Upper lobe of right lung (tissue), 1 donor: ENCODE measurements at places on chromosomes 6 and 20. TPM values are rescaled to one million over a fixed set of nuclear protein-coding genes. Genes with fewer than 3 reads are reported as not detected.

GRCh38 chr6:169323221-169323620 is 69.6 kb upstream of the THBS2 start:
- no peak overlapping the region for H3K4me3 ChIP-seq
- DNase-seq: no peak
- no peaks in the 10 kb centered on the region for H3K36me3 ChIP-seq
- H3K27me3 ChIP-seq: no peaks in the 10 kb centered on the region
- no peaks in the 10 kb centered on the region for H3K4me1 ChIP-seq
- H3K27ac ChIP-seq: no peak overlapping the region

- peaks cover 19% of the 10 kb centered on the region for H3K4me1 ChIP-seq
- no peaks in the 10 kb centered on the region for H3K36me3 ChIP-seq
- H3K27me3 ChIP-seq: no peaks in the 10 kb centered on the region
- H3K27ac ChIP-seq: no peak overlapping the region
Measured at GRCh38 chr20:57717797-57718196, 8.0 kb upstream of the PMEPA1 start.

- no peaks in the 10 kb centered on the region for H3K36me3 ChIP-seq
- no peak for DNase-seq
- H3K4me3 ChIP-seq: no peak overlapping the region
- peaks cover 21% of the 10 kb centered on the region for H3K4me1 ChIP-seq
- no peaks in the 10 kb centered on the region for H3K27me3 ChIP-seq
Measured at GRCh38 chr20:40754339-40754943, 65.4 kb upstream of the MAFB start.

DNA sequence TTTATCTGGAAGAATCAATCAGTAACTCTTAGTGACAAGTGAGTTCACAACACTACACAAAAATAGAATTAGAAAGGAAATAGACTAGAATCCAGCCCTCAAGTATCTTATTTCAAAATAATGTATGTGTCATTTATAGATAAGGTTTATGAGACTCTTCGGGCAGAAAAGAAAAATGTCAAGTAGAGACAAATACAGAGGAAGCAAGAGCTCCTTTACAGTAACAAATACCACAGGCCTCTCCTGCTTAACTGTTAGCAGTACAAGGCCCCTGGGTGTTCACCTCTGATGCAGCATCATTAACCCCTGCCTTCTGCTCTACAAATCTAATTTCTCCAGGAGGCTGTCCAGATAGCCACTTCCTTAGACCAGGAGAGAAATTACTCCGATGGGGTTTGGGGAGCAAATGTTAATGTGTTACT is 76.7 kb downstream of the UBE3D start:
- H3K36me3 ChIP-seq: no peaks in the 10 kb centered on the region
- H3K4me3 ChIP-seq: no peak overlapping the region
- DNase-seq: no peak
- no peaks in the 10 kb centered on the region for H3K27me3 ChIP-seq
- H3K27ac ChIP-seq: no peak overlapping the region

GSTA3 gene
- total RNA-seq: not detected

CRISP2 gene
- total RNA-seq: not detected

GJA10 gene
- not detected for total RNA-seq
